EH (cell line): ENCODE measurements at places on chromosomes 11 and 22.

DNA sequence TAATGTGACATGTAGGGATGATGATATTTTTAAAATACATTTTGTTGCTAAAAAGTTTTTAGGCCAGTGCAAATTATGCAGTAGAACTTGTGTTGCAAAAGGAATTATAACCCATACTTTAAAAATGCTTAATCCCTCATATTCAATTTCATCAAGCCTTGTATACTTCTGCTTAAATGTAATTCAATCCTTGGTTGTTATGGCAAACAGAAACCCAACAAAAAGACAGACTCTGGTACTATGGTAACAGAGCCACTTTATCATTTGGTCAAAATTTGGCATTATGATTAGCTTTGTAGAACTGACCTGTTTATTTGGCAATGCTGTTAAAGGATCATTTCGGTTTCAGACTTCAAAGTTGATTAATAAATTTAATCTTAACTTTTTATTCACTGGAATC is 284.8 kb downstream of the TMEM135 start:
- no peak for DNase-seq

DNA sequence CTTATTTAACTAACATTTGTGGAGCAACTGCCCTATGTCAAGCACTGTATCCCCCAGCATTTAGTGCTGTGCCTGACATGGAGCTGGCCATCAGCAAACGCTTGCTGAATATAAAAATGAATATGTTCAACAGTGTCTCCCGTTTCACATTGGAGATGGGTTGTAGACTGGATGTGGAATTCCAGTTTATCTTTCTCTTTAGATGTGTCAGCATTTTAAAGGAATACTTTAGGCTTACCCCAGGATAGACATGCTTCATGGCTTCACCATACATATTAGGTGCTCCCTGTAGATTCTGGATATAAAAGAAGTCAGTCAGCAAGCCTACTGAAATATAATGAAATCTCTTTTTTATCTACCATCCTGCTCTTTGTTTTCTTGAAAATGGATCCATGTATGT is 21.3 kb upstream of the TPH1 start:
- DNase-seq, result no peak

DNA sequence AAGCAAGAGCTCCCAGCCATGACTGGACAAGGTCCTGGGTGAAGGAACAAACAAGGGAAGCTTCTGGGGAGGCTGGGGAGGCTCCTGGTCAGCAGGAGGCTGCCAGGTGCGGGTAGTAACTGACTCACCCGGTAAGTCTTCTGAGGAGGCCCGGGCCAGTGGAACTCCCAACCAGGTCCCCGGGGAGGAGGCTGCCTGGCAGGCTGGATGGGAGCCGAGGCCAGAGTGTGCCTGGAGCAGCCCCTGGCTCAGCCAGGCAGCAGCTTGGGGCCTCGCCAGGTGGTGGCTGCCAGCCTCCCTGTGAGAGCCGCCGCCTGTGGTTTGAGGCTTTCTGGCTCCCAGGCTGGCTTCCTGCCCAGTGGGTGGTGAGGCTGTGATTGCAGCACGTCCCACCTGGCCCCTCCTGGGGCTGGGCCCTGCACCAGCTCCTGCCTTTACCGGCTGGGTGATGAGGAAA is 46.2 kb downstream of the IGF2 start:
- peak; percentile 36 for DNase-seq

GRCh38 chr11:69401715-69402114 is 79.7 kb upstream of the LINC01488 start:
- no peak for DNase-seq

GRCh38 chr22:42272431-42272999 is 2.1 kb upstream of the TCF20 start:
- DNase-seq, result no peak

GRCh38 chr22:20887375-20887774 is 28.6 kb downstream of the SNAP29 start:
- peak; percentile 26 for DNase-seq

DNA sequence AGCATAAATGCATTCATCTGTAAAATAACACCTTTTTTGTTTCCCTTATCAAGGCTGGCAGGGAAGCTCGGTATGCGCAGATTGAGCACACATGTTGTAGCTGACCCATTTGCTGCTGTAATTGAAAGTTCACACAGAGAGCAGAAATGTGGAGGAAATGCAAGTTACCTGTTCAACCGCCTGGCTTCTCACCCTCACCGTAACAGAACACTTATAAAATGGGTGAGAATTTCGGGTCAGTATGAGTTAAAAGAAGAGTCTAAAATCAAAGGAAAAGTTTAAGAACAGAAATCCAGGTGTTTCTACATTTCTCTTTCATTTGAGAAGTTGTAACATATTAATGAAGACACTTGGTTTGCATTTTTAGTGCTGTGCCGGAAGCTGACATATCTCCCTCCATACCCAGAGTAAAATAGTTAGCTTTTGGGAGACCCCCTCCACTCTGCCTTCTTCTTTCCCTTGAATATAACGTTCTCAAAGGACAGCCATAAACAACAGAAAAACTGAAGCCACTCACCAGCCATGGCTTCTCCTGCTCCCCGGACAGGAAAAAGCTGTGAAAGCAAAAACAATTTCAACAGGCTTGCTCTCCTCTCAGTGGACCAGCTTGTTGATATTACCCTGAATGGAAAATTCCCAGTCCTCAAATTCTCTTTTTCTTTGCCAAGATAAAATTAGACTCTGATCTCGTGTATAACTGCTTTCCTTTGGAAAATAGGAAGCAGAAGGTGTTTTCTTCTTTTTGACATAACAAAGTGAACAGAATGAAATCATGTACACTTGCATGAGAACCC is at the start of gene CASP12:
TSS of gene CASP12 (minus strand) at position 570 of the 794 bp plus-strand sequence.
- DNase-seq, result peak; percentile 7

- no peak for DNase-seq
Observed at GRCh38 chr11:34298871-34299270, 58.9 kb downstream of the ABTB2 start.
